ENCODE measurements at places on chromosomes 1 and 21. TPM values are rescaled to one million over a fixed set of nuclear protein-coding genes. Genes with fewer than 3 reads are reported as not detected.

Gene ALX3
- total RNA-seq = not detected

Gene PLA2G2F
- total RNA-seq = not detected

Gene TSPAN2
- total RNA-seq = 2.3 TPM

Gene DRAXIN
- not detected for total RNA-seq

Gene C1orf210
- not detected for total RNA-seq

Gene FCMR
- total RNA-seq = 2.3 TPM

Gene ERG
- total RNA-seq = 14.5 TPM
